SIG-M5 (cell line): ENCODE measurements at places on chromosomes 5 and 9.

DNA sequence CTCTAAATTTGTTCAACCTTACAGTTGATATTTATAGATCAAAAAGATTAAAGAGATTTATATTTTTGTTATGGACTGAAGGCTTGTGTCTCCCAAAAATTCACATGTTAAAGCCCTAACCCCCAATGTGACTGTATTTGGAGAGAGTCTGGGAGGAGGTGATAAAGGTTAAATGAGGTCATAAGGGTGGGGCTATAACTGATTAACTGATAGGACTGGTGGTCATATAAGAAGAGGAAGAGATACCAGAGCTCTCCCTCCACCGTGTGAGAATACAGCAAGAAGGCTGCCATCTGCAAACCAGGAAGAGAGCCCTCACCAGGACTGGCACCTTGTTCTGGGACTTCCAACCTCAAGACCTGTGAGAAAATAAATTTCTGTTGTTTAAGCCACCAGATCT is 264.3 kb downstream of the ENC1 start:
- no peak for DNase-seq

GRCh38 chr5:59474324-59474723 is 419.2 kb downstream of the PDE4D start:
- no peak for DNase-seq

GRCh38 chr5:52692039-52692438 is 95.7 kb upstream of the ITGA1 start:
- no peak for DNase-seq

- no peak for DNase-seq
Observed at GRCh38 chr5:103410172-103410571, 151.6 kb downstream of the MACIR start.

DNA sequence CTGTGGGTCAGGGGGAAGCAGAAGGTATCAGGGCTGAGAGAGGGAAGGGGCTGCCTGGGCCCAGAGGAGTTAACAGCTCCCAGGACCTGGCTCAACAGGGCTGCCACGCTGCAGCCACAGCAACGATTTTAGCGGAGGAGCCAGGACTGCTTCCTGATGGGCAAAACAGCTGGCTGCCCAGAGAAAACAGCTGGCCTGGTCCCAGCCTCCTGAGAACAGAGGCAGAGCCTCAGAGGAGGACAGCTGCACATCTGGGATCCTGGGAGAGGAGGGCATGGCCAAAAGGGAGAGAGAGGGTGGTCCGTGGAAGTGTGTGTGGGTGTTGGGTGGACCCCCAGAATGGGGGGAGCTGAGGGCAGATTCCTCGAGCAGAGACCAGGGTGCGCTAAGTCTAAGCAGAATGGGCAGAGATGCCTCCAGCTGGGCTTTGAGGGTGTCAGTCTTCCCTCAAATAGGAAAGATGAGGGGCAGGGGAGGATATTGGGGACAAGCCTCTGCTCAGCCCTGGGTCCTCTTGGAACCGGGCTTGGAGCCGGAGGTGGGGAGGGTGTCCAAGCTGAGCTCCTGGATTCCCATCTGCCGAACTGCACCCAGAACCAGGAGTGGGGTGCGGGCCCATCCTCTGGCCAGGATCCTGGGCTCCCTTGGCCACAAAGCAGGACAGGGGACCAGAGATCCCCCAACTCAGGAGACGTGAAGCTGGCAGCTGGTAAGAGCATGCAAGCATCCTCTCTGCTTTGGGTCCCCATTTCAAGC is 9.1 kb upstream of the CERCAM start:
- DNase-seq = no peak
